ENCODE measurements at places on chromosomes 1 and 21. TPM values are rescaled to one million over a fixed set of nuclear protein-coding genes. Genes with fewer than 3 reads are reported as not detected.

Gene IFNAR1
- 40.9 TPM for total RNA-seq

DNA sequence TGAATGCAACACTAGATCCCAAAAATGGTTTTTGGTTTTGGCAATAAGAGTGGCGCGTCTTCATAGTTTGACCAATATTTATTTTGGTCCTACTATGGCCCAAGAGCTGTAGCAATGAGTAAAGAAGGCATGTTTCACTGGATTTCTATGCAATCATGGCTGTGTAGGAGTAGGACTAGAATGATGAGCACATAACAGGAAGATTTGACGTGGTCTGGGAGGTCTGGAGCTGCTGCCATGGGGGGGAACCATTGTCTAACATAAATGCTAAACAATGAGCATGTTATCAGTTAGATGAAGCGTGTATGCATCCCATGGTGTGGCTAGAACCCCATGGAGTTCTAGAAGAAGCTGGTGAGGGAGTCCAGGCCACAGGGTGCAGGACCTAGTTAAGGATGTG, 38.3 kb downstream of the OLIG1 start:
- peaks cover 66% of the 10 kb centered on the region for H3K27me3 ChIP-seq
- peaks cover 12% of the 10 kb centered on the region for H3K4me1 ChIP-seq
- no peak overlapping the region for H3K27ac ChIP-seq

Gene SPATA45
- not detected for total RNA-seq

DNA sequence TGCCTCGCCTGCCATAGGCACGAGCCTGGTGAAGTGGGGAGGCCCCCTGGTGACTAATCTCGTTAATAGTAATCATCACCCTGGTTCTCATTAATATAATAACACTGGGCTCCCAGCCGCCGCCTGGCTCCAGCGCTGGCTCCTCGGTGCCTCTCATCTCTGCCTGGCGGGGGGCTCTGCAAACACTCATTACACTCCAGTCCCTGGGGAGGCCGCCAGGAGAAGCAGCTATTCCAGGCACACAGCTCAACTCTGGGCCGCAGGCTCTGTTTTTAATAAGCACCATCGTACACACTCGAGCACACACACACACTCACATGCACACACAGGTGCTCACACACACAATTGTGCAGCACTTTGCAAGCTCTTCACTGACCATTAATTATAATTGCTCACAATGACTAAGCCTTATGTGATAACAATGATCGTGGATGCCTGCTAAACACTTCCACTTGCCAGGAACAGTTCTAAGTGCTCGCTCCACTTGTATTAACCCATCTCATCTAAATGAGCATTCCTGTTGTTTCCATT, 52.2 kb downstream of the SDC3 start:
- no peak overlapping the region for H3K27ac ChIP-seq
- no peaks in the 10 kb centered on the region for H3K4me1 ChIP-seq
- H3K4me3 ChIP-seq: no peak overlapping the region

DNA sequence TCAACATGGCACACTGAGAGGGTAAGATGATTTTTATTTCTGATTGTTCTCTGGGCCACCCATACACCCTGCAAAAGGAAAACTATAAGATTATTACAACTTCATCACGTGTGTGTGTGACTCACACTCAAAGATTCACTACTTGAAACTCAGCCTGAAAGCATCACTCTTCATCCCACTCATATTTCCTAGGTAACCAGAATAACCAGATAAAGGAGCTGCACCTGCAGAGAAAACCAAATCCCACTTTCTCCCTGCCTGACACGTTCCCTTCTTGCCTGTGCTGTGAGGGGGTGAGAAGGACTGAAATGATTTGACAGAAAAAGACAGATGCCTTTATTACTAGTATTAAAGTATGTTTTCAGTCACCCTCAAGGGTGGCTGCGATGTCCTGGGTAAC, 131.6 kb downstream of the TGFBR3 start:
- no peak overlapping the region for H3K27ac ChIP-seq
- DNase-seq: no peak
- H3K27me3 ChIP-seq: no peaks in the 10 kb centered on the region
- H3K4me1 ChIP-seq: peaks cover 32% of the 10 kb centered on the region
- peaks cover 20% of the 10 kb centered on the region for H3K36me3 ChIP-seq
- H3K4me3 ChIP-seq: no peak overlapping the region

All from activated CD4-positive, alpha-beta T cell treated with anti-CD3 and anti-CD28 coated beads, Interleukin-2, amount 10 ng/mL, durations not matched to agents 7 days and 5 days (primary cell).